ENCODE measurements at places on chromosomes 3 and 15.

- DNase-seq = no peak
Observed at GRCh38 chr3:119883461-119884160, 101.7 kb downstream of the NR1I2 start.

- DNase-seq = no peak
Observed at GRCh38 chr3:69460034-69460433, 74.1 kb upstream of the FRMD4B start.

DNA sequence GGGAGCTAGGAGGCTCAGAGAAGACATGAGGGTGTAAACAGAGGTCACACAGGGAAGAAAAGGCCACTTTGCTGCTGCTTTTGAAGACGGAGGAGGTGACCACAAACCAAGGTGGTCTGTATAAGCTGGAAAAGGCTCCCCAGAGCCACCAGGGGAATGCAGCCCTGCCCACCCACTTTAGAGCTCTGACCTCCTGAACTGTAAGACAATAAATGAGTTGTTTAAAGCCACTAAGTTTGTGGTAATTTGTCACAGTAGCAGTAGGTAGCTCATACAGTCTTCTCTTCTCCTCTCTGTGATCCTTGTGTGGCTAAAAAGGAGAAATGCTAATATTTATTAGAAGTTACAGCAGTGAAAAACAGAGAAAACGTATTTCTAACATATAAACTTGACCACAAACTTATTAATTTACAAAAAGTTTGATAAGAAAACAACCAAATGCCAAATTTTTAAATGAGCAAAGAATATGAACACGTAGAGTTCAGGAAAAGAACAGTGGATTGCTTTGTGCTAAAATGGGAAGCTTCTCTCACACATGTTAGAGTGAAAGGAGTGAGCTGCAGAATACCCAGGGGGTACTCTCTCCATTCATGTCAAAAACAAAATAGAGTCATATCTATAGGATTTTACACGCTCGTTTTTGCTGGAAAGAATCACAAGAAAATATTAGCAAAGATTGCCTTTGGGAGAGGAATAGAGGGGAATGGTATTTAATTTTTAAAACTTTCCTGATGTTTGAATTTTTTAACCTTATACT, 71.0 kb downstream of the NOX5 start:
- no peak for DNase-seq

GRCh38 chr3:95218484-95218883, 1155.6 kb downstream of the NSUN3 start:
- no peak for DNase-seq

DNA sequence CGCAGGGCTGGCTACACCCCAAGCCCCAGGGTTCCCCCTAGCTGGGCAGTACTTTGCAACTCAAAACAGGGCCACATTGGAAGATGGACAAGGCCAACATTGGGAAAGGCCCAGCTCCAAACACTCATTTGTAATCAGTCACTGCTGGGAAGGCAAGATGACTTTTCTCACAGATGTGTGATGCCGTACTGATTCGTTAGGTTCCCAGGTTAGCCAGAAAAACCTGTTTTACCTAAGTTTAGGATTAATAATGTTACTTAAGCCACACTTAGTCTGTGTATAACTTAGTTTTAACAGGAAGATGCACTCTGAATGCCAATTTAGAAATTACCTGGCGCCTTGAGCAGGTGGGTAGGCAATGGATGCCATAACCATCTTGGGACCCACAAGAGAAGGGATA, 71.0 kb downstream of the ITGB5 start:
- DNase-seq = no peak

- DNase-seq = no peak
Observed at GRCh38 chr15:47397655-47398054, 319.6 kb upstream of the SEMA6D start.

GRCh38 chr3:116877968-116878367, 168.4 kb downstream of the TUSC7 start:
- no peak for DNase-seq

DNA sequence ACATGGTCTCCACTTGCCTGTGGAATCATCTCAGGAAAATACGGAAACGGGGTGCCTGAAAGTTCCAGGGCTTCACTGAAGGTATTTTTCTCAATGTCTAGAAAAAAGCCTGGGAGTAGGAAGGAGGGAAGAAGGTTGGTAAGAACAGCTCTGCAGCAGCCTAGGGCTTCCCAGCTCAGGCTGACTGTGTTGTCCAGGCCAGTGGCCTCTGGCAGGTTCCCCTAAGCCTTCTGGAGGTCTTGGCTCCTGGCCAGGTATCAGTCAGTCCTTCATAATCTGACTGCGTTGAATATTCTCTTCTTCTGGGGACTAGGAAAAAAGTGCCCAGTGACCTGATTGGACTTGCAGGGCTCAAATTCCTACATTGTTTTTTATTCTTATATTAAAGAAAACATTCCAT, 38.6 kb downstream of the SSR3 start:
- DNase-seq = no peak

GRCh38 chr3:106168962-106169750, 300.3 kb upstream of the CBLB start:
- no peak for DNase-seq

DNA sequence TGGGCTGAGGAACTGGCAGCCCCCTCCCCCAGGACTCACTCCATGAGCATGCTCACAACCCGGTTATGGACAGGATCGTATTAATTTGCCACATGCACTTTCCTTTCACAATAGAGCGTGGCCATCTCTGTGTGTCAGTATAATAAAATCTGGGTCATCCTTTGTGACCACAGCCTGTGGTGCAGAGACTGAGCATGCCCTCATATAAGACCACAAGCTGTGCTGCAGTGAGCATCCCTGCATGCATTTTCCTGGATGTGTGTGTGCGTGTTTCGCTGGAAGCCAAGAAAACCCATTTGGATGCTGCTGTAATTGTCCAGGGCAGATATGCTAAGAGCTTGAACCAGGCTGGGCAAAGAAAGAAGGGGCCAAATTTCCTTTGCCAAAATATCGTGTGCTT, 39.7 kb downstream of the CYP11A1 start:
- DNase-seq = no peak

GRCh38 chr3:160458151-160458550, 8.6 kb upstream of the TRIM59 start:
- DNase-seq = no peak

DNA sequence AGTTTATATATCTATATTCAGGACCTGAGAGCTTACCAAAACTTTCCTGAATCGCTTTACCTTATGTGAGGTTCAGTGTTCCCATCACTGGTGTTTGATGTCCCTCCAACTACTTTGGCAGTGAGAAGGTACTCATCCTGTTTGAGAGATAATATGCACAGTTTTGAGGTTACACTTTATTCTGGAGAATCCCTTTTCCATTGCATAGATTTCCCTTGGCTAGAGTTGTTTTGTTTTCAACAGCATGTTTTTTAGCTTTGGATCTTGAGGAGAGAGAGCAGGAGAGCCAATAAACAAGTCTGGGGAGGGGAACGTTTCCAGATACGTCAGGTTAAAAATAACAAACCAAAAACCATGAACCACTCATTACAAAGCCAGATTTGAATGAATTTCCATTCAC, 33.6 kb downstream of the CD200 start:
- DNase-seq = no peak

DNA sequence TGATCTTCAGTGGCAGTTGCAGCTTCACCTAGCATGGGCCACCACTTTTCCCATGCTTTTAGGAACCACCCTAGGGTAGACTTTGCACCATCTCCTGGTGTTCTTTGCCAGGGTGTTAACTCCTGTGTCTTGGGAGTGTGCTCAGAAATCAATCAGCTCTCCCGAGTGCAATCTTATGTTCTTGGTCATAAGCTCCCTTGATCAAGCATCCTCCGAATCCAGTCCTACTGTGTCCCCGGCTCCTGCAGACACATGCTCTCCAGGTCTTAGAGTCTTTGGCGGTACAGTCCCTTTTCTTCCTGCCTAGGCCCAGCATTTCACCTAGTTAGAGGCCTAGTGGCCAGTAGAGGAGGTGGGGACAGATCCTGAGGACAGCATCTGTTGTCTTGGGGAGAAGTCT, 74.7 kb upstream of the SYN2 start:
- DNase-seq = no peak

DNA sequence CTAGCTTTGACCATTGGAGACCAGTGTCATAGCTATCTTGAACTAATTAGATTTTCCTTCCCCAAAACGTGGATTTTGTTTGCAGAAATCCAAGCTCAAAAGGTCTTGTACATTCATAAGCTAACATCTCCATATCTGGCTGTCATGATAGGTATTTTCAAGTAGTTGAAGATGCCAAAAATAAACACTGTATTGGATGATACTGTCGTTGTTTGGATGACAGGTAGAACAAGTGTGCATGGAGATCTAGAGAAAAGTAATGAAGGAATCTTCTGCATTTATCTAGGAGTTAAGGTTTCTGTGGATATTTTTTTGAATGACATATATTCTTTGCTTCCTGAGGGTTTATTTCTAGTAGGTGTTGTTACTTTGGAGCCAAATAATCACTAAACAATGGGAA, 1696.1 kb downstream of the SI start:
- no peak for DNase-seq

DNA sequence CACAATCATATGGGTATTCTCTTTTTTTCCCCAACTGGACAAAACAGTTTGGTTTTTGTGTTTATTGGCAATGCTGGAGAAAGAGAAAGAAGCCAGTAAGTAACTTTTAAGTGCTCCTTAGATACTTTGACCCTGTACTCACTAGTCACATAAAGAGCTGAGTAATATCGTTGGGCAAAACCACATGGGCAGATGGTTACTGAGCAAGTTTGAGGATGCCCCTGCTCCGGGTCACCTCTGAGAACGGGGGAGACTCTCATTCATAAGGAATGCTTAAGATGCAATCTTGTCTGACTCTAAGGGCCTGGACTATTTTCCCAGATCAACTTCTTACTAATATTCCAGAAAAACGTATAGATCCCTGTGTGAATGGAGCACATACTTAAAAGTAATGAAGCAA, 106.4 kb upstream of the SLC2A2 start:
- no peak for DNase-seq

GRCh38 chr3:23272820-23273219, 69.7 kb downstream of the UBE2E2 start:
- DNase-seq = no peak

GRCh38 chr15:87033056-87033455, 953.4 kb downstream of the AGBL1 start:
- no peak for DNase-seq

DNA sequence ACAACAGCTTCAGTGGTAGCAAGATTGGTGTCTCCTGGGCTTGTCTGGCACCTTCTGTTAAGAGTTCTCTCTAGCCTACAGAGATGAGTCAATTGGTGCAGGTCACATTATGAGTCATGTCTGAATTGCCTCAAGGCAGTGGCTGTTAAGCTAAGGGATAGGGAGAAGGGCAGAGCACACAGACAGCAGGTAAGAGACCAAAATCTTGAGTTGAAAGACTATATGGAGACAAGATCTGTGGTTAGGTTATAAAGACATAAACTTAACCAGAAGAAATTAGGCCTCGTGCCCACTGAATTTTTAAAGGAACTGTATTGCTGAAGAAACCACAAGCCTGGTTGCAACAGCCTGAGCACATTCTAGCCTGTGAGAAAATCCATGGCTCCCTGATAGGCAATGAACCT, 19.2 kb upstream of the KPNA1 start:
- DNase-seq = no peak

- no peak for DNase-seq
Observed at GRCh38 chr15:67708500-67708899, 116.8 kb upstream of the SKOR1 start.

GRCh38 chr15:99998661-99999101, 265.4 kb upstream of the LYSMD4 start:
- no peak for DNase-seq

- no peak for DNase-seq
Observed at GRCh38 chr15:29530966-29531365, 261.3 kb upstream of the NSMCE3 start.

DNA sequence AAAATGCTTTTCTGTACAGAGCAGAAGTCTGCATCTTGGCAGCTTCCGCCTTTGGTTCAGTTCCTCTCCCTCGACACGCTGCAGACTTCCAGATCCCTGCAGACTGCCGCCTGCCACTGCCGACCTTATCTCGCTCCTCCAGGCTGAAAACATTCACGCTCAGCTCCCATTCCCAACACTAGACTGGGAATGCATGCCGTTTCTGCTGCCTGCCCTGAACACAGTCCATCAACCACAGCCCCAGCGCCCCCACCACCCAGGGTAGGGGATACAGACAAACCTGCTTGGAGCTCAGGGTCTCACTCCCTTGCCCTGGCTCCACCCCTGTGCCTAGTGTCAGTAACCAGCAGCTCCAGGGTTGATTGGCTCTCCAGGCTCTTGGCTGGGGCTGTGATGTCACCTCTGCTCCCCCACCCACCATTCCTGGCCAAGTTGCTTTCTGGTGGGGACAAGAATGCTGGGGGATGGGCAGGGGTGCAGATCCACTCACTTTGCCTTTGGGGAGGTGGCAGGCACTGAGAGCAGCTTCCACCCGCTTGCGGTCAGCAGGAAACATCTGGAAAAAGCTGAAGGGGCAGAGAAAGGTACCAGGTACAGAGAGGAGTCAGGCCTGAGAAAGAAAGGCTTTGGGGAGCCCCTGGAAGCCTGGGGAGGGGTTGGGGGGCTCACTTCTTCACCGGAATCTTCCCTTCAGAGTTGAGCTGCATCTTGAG, 6.1 kb downstream of the PLCB2 start:
- DNase-seq = no peak

DNA sequence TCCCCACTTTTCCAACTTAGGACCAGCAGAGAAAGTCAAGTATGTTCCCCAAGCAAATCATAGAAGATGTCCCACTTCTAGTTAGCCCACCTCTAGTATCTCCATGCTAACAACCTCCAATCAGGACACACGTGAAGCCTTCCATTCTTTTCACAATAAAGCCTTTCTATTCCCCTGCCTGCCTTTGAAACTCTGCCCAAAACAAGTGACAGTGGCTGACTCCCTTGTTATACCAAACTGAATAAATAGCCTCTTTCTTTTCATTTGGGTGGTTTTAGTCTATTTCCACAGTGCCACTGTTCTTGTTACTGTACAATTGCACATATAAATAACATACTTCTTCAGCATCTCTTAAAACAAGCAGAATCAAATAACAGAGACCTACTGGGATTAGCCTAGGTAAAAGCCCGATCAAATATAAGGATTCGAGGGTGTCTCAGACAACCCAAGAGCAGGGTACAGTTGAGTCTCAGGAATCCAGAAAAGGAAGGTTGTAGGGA, 118.0 kb upstream of the NPHP3 start:
- DNase-seq = no peak

GRCh38 chr3:164608554-164609276, 469.6 kb downstream of the SI start:
- DNase-seq = no peak

GRCh38 chr3:157805538-157805937, 300.7 kb downstream of the SHOX2 start:
- no peak for DNase-seq

DNA sequence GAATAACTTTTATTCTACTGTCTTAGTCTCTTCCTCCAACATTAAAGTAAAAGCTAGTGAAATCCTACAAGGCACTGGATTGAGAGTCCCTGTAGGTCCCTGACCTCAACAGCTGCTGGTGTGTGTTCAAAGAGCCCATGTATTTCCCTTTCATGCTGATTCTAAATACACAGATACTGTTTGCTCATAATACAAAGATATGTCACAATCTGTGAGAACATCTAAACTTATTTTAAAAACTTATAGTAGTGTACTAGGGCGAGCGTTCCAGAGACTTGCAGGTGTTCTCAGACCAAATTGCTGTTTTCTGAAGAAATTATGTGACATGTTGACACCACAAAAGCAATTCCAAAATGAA, 145.9 kb upstream of the LIPC start:
- DNase-seq = no peak

Data from CD4-positive, alpha-beta T cell treated with Interleukin-1 beta for 1 hour (primary cell).